ENCODE measurements at places on chromosomes 5 and 9.

DNA sequence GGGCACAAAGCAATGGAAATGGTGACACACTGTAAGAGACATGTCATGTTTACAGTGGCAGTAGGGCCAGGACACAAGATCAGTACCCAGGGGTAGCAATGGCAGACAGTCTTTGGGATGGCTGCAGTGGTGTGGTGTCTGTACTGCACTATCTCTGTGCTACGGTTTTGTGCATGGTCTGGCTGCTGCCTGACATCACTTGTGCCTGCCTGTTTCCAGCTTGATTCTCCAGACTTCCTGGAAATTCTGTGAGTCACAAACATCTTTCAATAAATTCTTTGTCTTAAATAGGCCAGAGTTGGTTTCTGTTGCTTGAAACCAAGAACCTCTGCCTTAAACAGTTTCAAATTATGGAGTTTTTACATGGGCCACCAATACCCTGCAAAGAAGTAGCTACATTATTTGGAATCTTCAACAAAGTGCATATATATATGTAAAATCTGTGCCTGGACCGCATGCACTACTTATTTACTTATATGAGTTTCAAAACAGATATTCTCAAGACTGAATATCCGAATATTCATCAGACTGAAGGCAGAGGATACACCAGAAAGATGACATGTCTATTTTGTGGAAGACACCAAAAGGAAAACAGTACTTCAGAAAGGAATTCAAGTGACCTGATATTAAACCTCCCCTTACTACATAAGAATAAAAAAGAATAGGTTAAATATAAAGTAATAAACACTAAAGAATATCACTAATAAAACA is 188.1 kb downstream of the RFX3 start:
- no peak for DNase-seq

DNA sequence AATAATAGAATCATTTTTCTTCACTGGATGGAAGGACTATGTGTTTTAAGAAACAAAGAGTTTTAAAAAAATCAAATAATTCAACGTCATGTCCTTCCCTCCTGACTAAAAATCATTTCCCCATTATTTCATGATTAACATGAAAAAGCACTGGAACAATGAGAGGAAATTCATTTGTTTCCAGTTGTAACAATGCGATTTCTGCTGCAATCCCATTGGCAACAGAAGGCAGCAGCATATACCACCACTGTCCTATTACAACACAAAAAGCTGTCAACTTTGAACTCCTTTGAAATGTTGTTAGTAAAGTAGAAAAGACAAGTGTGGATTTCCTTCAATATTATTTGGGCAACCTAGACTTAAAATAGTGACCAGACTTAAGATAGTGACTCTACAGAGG is 3.1 kb downstream of the C5orf63 start:
- no peak for DNase-seq

- DNase-seq = no peak
Measured at GRCh38 chr9:121252104-121252851, 15.7 kb upstream of the GSN start.

DNA sequence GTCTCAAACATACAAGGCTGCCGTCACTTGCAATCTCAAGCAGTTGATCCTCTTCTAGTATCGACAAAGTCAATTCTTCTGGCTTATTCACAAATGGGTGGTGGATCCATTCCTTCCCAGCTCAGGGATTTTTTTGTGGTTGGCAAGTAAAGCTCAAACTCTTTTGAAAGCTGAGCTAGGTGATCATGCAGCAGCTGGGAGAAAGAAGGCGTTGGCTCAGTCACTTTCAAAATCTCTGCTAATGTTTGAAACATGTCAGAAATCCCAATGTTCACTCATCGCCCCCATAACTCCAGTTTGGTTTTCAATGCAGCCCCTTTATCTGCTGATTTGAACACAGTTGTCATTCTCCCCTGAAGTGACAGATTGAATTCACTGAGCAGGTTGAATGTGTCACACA is 4.0 kb upstream of the HNRNPA0 start:
- DNase-seq = no peak

DNA sequence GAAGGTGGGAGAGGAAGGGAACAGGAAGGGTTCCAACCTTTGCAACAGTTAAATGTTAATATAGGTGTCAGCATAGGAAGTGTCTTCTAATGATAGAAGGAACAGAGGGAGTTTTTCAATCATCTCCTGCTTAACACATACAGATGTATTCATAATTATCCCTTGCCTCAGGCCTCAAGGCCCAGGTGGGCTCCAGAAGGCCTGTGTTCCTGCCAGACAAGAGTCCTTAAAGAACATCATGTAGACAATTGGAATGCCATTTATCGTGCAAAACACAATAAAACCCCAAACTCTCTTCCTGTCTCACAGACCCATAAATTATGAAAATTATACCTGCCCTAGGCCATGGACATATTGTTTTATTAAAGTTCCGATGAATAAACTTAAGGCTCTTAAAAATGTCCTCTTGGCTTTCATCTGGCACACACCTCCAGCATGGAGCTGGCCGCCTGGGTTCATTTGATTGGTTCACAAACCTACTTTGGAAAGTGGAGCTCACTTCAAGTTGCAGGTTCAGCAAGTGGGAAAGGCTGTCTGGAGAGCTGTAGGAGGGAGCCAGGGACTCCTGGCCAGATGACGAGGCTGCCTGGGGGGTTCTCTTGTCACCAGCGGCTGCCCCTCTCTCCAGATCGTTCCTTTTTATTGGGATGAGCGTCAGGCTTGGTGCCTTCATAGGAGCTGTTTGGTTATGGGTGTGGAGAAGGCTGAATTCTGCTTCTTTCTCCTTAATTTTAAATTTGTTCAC is 17.5 kb downstream of the SPRY4 start:
- DNase-seq = no peak

GRCh38 chr5:95962475-95962773 is 773 bp upstream of the ELL2 start:
- DNase-seq = no peak
